ENCODE measurements at places on chromosomes 3 and 15.
A peak's percentile ranks its signal among the peaks of the same experiment; 100 is the strongest.

DNA sequence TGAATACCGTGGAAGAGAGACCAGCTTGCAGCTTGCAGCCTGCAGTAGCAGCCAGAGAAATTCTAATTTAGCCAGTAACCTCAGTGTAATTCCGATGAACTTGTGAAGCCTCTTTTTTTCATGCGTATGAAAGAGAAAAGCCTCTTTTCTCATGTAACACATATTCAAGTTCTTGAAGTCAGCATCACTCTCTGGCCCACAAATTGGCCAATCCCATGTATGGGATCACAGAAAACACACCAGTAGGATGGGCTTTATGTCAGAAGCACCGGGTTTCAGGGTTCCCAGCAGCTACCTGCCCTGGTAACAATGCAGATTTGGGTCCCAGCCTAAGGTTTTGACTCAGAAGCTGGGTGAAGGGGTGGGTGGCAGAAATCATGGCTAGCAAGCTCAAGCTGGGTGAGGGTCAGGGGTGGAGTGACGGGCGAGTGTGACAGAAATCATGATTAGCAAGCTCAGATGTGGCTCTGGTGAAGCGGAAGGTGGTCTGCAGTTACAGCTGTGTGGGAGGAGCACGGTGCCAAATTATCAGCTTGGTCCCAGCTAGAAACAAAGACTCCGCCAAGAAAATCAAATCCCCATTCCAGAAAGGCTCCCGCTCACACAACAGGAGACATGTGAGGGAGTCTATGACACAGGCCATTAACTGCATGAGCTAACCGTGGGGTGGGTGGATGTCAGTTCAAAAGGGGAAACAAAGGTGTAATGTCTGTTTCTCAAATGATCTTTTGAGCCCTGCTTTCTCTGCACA lies 86.6 kb downstream of the SNRK start:
- DNase-seq = peak; percentile 36
- H3K27ac ChIP-seq = no peak overlapping the region
- no peak overlapping the region for H3K4me3 ChIP-seq
- no peaks in the 10 kb centered on the region for H3K27me3 ChIP-seq
- H3K36me3 ChIP-seq = no peaks in the 10 kb centered on the region

GRCh38 chr3:155995525-155996370 lies 124.6 kb upstream of the KCNAB1 start:
- H3K36me3 ChIP-seq = no peaks in the 10 kb centered on the region
- no peak overlapping the region for H3K27ac ChIP-seq
- H3K27me3 ChIP-seq = no peaks in the 10 kb centered on the region
- peak; percentile 45 for DNase-seq
- H3K4me1 ChIP-seq = no peaks in the 10 kb centered on the region
- H3K4me3 ChIP-seq = no peak overlapping the region

DNA sequence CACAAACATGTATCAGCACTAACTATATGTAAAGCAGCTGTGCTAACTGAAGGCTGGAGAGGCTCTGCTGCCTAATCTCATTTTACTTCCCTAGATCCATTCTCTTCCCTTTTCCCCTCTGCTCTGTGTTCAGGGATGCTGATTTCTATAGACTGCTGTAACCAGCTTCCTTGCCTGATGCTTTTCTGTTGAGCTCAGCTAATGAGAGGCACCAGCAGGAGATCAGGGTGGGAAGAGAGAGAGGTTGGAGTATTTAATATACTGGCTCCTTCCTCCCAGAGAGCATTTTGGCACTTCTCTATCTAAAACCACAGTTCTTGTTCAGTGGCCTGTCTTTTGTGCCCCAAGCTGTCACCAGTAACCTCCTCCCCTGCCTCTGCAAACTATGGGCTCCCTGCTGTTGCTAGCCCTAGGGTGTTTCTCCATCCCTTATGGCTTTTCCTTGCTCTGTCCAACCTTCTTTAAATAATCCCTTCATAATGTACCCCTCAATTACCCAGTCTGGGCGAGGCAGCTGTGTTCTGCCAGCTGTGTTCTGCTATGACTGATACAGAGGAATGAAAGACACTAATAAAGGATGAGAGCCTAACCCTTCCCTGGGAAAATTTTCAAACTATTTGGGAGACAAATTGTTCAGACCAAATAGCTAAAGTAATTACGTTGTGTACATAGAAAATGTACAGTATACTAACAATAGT lies 69.5 kb downstream of the CADPS start:
- no peak for DNase-seq
- H3K4me1 ChIP-seq = no peaks in the 10 kb centered on the region
- H3K36me3 ChIP-seq = no peaks in the 10 kb centered on the region
- no peaks in the 10 kb centered on the region for H3K27me3 ChIP-seq
- H3K4me3 ChIP-seq = no peak overlapping the region
- H3K27ac ChIP-seq = no peak overlapping the region

- no peaks in the 10 kb centered on the region for H3K27me3 ChIP-seq
- DNase-seq = no peak
- peaks cover 11% of the 10 kb centered on the region for H3K36me3 ChIP-seq
- no peak overlapping the region for H3K4me3 ChIP-seq
These were observed 2.1 kb downstream of the CYB561D2 start for GRCh38 chr3:50352781-50353180.

GRCh38 chr3:171088496-171088895 lies 62.0 kb upstream of the SLC2A2 start:
- H3K4me1 ChIP-seq = peaks cover 16% of the 10 kb centered on the region
- H3K36me3 ChIP-seq = no peaks in the 10 kb centered on the region
- no peak overlapping the region for H3K4me3 ChIP-seq
- no peaks in the 10 kb centered on the region for H3K27me3 ChIP-seq
- no peak overlapping the region for H3K27ac ChIP-seq
- peak; percentile 30 for DNase-seq

Measured in astrocyte (in vitro differentiated cells and primary cell).